ENCODE measurements at places on chromosomes 11 and 22. TPM values are rescaled to one million over a fixed set of nuclear protein-coding genes. Genes with fewer than 3 reads are reported as not detected.

DNA sequence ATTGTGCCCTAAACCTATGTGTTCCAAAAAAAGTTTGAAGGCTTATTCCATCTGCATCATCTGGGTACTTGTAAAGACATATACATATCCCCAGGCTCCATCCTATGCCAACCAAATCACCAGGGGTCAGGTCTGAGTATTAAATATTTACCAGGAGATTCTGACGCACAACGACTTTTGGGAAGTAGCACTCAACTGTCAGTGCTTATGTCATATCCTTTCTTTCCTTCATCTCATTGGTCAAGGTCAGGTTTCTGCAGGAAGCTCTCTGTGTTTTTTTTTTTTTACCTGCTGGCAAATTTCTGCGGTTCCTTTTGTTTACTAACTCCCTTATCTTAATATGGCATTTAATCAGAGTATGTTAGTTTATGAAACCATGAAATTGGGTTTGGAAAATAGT lies 22.5 kb upstream of the CYP2R1 start:
- DNase-seq, result no peak

DNA sequence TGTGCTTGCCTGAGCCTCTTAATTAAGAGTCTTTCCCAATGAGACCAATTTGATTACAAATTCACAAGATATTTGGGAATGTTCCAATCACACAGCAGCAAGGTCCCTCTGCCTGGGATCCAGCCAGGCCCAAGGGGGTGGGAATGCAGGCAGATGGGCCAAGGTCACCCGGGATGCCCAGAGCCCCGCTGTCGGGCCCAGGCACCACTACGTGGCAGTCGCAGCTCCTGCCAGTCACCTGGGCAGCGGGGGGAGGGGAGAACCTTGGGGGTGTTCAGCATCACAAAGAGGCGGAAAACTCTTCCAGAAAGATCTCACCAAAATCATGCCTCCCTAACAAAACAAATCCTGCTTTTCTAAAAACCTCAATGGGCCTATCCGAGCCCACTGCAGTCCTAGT lies 30.9 kb downstream of the PPM1F start:
- no peak for DNase-seq

DNA sequence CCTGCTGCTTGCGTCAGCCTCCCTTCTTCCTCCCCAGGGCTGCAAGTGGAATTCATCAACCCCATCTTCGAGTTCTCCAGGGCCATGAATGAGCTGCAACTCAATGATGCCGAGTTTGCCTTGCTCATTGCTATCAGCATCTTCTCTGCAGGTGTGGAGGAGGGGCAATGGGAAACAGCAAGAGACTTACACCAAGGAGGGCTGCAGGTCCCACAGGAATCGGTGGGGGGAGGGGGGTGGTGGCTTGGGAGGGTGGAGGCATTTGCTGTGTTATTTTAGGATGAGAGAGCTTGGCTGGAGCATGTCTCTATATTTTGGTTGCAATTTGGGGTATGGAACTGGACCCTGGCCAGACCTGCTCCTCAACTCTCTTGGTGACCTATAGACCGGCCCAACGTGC lies 2.1 kb upstream of the MADD start:
- DNase-seq, result no peak

DNA sequence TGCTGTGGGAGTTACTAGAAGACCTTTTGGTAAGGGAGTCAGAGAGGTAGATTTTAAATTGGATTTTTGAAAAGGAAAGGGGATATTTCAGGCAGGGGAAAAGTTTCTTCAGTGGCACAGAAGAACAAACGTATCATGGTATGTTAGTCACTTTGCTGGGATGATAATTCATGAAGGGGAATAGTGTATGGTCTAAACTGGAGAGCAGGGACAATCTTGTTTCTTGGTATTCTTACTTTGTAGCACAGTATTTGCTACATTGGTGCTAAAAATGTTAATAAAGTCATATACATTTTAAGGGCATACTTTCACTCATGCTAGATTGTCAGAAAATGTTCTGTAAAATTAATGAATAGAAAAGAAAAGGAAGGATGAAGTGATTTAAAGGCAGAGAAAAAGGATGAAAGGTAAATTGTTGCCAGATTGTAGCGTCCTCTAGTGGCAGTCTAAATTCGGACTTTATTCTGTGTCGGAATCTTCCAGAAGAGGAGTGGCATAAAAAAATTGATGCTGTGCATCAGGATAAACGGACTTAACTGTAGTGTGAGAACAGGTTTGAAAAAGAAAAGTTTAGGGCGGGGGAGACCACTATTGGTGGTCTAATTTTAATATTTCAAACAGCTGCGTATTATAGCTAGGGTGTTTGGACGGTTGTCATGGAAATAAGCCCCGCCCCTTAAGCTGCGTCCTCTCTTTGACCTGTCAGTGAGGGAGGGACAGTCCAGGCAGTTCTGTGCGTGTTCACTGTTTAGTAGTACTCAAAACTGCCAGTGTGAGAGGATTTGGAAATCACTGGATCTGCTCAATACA lies at the start of gene BCO2:
Gene BCO2, plus strand, starts transcription at position 724 of the 810 bp plus-strand sequence. CDS start 90 bp downstream, outside the sequence.
- DNase-seq, result peak; percentile 17

GRCh38 chr11:114102993-114103896 lies 43.7 kb downstream of the ZBTB16 start:
- no peak for DNase-seq

- peak; percentile 73 for DNase-seq
These were observed 48.5 kb downstream of the APOL1 start for GRCh38 chr22:36301384-36301828.

DNA sequence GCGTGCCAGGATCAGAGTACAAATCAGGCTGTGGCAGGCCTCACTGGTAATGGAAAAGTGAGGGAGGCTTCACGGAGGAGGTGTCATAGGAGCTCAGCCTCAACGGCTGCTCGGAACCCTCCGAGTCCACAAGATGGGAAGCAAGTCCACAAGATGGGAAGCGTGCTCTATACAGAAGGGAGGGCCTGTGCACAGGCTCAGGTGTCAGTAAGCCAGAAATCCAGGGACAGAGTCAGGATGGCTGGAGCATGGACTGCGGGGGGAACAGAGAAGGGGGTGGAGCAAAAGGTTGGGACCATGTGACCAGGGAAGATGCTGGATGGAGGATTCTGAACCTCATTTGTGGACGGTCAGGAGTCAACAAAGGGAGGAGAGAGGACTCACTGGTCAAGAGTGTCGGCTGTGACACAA lies 3.4 kb upstream of the DPP3 start:
- no peak for DNase-seq

DNA sequence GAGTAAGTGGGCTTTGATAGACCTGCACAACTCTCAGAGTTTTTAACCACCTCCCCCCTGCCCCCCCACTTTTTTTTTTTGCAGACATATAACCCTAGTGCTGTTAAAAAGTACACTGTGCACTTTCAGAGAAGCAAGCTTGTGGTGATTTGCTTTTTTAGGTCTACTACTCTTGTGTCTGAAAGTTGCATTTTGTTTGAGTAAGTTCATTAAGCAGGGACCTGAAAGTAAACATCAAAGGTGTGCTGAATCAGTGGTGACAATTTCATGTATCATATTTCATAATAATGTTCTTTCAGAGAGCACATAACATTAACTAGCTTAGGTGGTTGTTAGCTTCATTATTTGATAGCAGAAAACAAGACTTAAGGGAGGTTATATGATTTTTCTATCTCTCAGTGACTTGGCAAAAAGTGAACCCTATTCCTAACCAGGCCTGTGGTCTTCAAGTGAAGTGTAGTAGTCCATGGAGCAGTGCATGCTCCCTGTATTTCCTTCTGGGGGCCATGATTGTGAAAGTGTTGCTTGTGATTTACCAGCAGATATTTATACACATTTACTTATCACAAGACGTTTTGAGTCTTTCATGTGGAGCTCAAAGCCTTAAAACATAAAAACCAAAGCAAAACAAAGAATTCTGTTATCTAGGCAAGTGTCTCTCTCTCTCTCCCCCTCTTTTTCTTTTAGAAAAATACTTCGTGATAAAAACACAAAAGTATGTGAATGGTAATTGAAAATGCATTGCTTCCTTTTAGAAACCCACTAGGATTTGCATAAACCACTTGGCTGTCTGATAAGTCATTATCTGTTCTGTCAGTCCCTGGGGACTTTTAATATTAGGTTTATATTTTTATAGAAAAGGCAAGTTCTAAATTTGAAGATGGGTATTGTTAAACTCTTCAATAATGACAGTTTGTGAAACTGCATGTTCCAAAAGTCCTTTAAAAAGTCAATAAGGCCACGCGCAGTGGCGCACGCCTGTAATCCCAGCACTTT lies 7.5 kb upstream of the RAG2 start:
- DNase-seq, result no peak

DCHS1 gene
- total RNA-seq, result 0.89 TPM

GRCh38 chr22:25377699-25378098 lies 158.3 kb downstream of the CRYBB2 start:
- no peak for DNase-seq

GRCh38 chr11:99795999-99796398 lies 775.2 kb downstream of the CNTN5 start:
- no peak for DNase-seq
